Stimulated activated CD4-positive, alpha-beta T cell treated with anti-CD3 and anti-CD28 coated beads, Interleukin-4, amount 100 ng/mL, for 1 hour (primary cell): ENCODE measurements at places on chromosomes 11 and 22.
A peak's percentile ranks its signal among the peaks of the same experiment; 100 is the strongest.

- no peak for DNase-seq
These were observed 112.7 kb downstream of the TEAD1 start for GRCh38 chr11:12786891-12787290.

- DNase-seq = no peak
These were observed 186.2 kb downstream of the CWF19L2 start for GRCh38 chr11:107271425-107271824.

DNA sequence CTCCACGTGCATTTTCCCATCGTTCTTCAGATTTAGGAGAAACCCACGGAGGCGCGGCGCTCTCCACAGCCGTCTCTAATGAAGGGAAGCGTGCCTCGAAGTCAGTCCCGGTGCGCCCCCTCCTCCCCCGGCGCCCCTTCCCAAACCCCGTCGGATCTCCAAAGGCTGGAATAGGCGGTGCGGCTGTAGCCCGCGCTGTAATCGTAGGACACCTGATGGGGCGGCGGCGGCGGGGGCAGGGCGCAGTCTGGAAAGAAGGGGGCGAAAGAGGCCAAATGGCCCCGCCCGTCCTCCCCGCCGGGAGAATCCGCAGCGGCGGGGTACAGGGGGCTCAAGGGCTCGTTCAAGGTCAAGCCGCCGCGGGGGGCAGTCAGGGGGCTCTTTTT lies 1.3 kb downstream of the FAM181B start:
- no peak for DNase-seq

DNA sequence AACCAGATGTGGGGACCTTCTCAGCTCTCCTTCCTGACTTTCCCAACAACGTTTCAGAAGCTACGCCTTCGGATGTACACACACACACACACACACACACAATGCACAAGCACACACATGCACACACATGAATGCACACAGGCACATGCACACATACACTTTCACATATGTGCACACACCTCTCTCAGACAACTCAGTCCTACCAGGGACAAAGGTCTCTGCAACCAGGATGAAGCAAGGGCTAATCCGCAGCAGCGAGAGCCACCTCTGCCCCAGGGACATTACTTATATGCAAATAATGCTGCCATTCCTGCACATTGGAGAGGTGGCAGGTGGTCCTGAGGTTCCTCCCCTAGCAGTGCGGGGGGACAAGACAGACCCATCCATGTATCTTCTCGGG lies 27.4 kb upstream of the LINC01488 start:
- DNase-seq = no peak

GRCh38 chr22:48489551-48490499 lies 1337.8 kb downstream of the BRD1 start:
- no peak for DNase-seq

DNA sequence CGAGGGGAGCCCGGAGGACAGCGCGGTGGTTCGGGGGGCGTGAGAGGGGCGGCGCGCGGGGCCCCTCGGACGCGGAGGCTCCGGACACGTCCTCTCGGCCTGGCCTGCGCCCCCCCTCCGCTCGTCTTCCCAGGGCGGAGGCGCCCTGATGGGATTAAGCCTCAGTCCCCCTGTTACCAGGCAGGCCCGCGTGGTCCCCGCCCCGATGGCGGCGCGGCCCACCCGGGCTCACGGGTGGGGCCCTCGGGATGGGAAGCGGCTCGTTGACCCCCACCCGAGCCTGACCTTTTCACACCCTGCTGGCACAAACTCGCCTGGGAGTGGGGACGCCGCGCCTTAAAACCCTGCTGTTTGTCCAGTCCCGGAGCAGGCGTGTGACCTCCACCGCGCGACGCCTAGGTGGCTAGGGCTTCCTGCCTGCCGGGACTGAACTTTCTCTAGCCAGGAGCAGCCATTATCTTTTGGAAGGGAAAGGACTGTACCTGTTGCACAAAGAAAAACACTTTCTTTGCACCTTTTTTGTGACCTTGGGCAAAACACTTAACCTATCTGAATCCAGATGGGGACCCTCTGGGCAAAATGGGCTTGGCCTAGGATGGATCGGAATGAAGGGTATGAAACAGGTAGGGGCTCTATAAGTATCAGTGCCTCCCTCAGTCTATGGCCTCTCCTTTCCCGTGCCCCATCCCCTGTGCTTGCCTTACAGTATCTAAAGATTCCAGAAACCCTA lies 1.0 kb downstream of the KIAA1671 start:
- DNase-seq = no peak

- DNase-seq = peak; percentile 50
These were observed 7.8 kb upstream of the JAML start for GRCh38 chr11:118232659-118233058.

DNA sequence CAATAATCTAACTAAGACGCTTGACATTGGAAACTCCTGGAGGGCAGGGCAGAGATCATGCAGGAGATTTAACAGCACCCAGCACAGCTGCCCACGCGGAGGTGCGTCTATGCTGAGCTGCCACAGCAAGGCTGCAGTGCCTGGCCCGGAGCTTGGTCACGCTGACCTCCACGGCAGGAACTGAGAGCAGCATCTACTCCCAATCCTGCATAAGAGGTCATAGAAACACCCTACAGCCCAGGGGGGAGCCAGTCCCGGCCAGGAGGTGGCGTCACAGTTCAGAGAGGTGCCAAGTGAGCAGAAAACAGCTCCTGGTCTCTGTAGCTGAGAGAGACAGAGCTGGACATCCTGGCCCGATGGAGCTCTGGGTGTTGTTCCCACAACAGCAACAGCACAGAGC lies 121.1 kb upstream of the TMEM45B start:
- DNase-seq = no peak

- DNase-seq = no peak
These were observed 63.2 kb downstream of the OTOG start for GRCh38 chr11:17610085-17610894.

- DNase-seq = no peak
These were observed 96.0 kb downstream of the PARVA start for GRCh38 chr11:12473381-12473780.

DNA sequence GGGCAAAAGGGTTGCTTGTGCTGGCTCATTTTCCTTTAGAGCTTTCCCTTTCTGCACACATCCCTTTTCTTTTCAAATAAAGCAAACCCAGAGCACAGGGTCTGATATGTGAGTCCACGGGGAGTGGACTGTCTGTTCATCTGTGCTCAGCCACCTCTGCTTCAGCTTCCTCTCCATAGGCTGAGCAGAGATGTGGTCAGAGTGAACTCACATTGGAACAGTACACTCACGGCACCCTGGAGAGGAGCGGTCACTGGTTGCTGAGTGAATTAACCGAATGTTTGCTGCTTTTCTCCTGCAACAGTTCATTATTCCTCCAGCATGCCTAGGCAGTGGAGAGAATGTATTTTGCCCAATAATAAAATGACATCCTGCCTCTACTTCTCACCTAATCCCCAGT lies 36.3 kb upstream of the CABP7 start:
- DNase-seq = no peak

- DNase-seq = no peak
These were observed 58.4 kb downstream of the GALNT18 start for GRCh38 chr11:11563200-11563975.

DNA sequence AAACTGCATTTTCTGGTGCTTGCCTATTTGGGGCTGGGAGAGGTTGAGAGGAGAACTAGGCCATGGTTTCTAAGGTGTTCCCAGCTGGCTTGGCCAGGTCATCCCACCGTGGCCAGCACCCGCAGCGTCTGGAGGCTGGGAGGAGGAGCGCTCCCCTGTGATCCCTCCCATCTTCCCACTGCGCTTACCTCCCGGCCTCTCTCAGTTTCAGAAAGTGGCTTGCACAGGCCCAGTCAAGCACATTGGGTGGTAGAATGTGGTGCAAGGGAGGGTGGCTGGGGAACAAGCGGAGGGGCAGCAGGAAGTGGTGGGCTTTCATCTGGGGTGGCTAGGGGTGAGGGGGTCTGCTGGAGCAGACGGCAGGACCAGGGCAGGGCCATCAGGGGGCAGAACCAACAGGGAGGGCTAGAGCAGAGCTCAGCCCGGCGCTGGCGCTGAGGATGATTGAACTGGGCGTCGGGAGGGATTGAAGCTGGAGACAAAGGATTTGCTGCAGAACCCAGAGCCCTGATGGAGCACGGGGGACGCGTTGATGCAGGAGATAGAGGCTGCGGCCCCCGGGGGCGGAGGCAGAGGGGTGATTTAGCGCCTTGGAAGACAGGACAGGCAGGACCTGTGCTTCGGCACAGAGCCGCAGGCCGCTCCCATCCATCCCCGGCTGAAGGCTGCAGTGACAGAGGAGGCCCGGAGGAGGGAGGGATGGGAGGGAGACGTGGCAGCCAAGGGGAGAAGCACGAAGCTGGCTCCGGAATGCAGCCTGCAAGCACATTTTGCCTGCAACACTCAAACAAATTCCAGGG lies 76.0 kb downstream of the TRIM29 start:
- DNase-seq = no peak

DNA sequence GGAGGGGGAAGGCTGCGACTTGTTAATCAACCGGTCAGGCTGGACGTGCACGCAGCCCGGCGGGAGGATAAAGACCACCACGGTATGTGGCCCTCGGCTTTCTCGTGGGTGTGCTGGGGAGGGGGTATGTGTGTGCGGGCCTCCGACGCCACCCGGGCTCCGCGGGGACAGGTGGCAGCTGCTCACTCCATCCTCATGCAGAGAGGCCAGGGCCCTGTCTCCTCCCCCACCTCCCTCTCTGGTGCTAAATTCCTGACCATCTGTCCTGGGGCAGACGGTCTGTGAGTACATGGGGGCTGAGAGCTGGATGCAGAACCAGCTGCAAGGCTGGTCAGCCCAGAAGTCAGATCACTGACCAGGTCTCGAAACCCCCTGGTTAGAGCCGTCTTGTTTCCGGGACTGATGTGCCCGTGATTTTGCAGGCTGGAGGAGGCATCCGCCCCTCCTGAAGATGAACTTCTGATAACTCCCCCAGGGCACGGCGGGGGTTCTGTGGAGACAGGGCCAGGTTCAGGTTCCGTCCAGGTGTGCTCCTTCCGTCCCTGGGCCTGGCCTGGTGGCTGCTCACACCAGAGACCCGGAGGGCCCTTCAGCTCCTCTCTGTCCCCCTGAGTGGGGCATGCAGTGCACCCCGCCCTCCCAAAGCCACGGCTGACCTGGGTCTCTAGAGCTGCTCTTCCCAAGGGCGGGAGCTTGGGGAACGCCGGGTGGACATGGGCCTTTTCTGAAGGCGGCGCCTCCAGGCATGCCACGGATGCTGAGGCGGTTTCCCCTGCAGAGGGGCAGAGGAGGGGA lies 1119.7 kb downstream of the BRD1 start:
- DNase-seq = no peak

DNA sequence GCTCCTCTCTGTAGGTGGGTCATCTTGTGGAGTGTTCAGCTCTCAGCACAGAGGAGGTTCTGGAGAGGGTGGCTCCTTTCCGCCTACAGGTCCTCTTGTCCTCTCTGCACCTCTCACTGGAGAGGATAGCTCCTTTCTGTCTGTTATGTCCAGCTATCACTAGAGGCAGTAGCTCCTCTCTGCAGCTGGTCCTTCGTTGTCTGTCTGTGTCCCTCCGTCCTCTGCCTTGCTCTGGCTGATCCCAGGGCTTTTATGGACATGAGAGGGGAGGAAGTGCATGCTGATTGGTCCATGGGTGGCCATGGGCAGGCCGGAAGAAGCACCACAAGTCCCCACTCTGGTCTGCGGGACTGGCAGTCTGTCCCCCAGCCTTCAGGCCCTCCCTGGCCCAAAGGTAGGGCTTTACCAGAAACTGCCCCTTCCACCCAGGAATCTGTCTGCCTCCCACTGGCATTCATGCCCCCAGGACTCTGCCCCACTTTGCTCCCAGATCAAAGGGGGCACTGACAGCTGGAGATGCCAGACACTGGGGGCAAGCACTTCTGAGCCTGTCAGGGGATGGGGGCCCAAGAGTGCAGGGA lies 38.6 kb upstream of the CALCB start:
- no peak for DNase-seq

DNA sequence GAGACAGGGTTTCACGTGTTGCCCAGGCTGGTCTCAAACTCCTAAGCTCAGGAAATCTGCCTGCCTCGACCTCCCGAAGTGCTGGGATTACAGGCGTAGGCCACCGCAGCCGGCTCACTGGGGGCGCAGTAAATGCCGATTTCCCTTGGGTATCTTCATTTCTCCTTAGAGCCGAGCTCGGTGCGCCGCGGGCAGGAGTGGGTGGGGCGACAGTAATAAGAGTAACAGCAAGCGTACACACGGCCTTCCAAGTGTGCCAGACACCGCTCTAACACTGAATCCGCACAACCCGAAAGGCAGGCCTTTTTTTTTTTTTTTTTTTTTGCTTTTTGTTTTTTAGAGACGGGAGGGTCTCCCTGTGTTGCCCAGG lies 500 bp upstream of the ADSL start:
- DNase-seq = peak; percentile 69

DNA sequence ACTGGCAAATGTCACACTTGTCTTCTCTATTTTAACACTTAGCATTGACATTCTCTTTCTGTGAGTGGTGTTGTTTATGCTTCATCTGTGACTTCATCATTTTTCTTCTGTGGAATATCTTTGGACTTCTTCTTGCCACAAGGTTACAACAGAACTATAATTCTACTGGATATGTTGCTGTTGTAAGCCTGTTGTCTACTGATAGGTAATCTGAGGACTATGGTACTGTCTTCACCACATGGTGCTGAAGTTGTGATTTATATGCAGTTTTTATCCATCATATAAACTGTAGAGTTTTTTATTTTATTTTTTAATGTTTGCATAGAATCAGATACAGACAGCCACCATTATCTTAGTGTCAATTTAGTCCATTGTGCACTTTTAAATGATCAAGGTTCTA lies 622.2 kb upstream of the CNTN5 start:
- DNase-seq = no peak

DNA sequence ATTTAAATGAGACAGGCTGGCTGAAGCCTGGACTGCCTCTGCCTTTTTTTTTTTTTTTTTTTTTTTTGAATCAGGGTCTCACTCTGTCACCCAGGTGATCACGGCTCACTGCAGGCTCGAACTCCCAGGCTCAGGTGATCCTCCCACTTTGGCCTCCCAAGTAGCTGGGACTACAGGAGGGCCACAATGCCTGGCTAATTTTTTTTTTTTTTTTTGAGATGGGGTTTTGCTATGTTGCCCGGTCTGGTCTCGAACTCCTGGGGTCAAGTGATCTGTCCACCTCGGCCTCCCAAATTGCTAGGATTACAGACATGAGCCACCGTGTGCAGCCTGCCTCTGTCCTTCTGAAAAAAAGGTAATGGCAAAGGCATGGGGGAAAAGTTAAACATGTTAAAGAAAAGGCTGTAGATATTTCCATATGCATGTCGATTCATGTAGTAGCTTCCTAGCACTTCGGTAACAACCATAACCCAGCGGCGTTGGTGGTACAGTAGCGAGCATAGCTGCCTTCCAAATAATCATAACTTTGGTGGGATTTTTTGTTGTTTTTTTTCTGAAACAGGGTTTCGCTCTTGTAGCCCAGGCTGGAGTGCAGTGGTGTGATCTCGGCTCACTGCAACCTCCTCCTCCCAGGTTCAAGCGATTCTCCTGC lies 48.8 kb downstream of the MCHR1 start:
- no peak for DNase-seq

GRCh38 chr11:127143251-127143650 lies 142.7 kb upstream of the KIRREL3 start:
- no peak for DNase-seq

DNA sequence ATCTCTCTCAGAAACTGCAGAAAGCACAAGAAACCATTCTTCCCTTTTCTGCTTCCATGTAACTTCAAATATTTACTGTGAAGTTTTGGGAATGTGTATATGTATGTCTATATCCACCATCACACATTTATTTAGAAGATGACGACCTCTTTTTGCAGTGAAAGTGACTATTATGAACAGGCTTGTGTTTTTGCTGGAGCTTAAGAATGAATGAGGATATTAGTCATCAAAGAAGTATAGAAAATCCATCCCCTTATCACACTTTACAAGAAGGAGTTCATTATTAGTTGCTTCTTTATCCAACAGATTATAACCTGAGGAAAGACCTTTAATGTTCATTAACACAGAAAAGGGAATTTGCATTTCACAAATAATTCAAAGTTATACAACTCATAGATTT lies 21.1 kb upstream of the SLC5A12 start:
- no peak for DNase-seq
